ENCODE measurements at places on chromosomes 2 and 18. TPM values are rescaled to one million over a fixed set of nuclear protein-coding genes. Genes with fewer than 3 reads are reported as not detected.

GRCh38 chr18:8707556-8708300 is 2.4 kb downstream of the MTCL1 start:
- no peak for DNase-seq

DNA sequence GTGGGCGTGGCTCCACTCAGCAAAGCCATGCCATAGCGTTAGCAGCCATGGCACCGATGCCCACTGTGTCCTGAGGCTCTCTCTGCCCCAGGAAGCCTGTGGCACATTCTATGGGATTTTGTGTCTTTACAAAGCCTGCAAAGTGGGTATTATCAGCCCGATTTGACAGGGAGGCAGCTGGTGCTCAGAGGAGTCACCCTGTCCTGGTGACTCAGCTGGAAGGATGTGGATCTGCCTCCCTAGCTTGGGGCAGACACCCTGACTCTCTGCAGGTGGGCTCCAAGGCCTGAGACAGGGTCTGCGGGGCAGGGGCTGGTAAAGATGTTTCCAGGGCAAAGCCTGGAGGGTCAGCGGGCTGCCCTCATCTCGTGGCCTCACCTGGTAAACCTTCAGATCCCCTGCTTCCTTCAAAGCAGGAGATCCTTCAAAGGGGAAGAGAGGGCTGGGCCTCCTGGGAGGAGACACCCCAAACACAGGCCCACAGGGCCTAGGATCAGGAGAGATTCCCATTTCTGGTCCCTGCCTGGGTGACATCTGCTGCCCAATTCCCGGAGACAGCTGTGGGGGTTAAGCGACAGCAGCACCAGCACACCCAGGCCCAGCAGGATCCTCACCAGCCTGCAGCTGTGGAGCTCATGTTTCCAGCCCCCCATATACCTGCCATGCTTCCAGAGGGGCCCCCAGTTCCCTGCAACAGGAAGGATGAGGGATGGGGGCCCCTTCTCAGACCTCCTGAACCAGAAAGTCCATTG is 3.0 kb upstream of the ASB1 start:
- no peak for DNase-seq

- DNase-seq = no peak
Measured at GRCh38 chr2:65026704-65027464, 29.3 kb upstream of the CEP68 start.

- DNase-seq = no peak
Measured at GRCh38 chr2:203394519-203395227, 66.5 kb downstream of the ABI2 start.

DNA sequence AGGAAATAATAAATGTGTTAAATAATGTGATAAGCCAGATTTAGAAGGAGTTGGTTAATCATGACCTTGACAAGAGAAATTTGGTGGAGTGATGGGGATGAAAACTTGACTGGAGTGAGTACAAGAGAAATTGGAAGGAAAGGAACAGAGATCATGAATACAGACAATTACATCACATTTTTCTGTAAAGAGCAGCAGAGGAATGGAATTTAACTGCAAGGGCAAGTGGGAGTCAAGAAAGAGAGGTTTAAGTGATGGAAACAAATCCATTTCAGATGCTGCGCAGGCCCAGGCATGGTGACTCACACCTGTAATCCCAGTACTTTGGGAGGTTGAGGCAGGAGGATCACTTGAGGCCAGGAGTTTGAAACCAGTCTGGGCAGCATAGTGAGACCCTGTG is 46.7 kb downstream of the ICA1L start:
- DNase-seq = no peak

GRCh38 chr2:14907014-14907612 is 274.6 kb downstream of the LRATD1 start:
- no peak for DNase-seq

GRCh38 chr2:29920631-29921559 is 491 bp downstream of the ALK start:
- no peak for DNase-seq

DNA sequence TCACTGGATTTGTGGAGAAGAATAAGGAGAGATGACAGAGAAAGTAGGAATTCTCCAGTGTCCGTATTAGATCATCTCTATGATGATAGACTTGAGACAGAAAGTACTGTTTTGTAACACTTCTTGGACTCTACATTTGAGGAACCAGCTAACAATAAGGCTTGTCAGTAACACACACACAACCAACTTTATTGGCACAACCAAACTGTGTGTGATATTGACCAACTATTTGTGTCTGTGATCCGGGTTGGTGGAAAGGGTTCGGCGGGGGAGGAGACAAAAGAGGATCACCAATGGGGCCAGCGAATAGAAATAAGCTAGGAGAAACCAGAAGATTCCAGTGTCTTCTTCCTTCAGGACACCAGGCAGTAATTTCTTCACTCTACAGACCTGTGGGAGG is 79.8 kb downstream of the MARCHF4 start:
- no peak for DNase-seq

GRCh38 chr18:12599543-12599942 is 58.4 kb downstream of the SPIRE1 start:
- DNase-seq = no peak

DNA sequence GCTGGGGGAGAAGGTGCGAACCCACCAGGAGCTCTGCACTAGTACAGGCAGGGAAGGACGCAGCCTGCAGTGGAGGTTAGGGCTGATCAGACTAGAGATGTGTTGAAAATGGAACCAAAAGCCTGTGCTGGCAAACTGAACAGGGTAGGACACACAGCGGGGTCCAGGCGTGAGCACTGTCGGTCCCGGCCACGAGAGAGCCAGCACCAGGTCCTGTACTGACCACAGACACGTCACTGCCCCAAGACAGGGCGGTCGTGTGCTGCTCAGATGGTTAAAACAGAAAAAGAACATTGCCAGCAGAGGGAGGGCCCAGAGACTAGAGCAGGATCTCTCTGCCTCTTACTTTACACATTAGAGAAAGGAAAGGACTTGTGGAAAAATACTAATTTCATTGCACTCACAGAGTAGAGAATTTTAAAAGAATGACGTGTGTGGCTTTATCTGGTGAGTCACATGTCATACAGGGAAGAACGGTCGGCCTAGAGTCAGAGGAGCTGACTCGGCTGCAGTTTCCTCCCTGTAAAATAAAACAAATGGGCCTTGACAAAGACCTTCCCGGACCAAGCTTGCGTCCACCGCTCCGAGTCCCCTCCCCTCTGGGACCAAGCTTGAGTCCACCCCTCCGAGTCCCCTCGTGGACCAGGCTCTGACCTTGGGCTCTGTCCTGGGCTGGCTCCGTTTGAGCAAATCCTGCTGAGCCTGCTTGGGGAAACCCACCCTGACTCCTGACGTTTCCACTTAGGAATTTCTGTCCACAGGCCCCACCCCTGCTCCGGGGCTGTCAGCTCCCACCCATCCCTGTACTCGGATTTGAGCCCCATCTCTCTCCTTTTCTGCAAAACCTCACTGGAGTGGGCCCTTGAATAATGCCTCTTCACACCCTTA is 16.7 kb upstream of the ADI1 start:
- peak; percentile 82 for DNase-seq

DNA sequence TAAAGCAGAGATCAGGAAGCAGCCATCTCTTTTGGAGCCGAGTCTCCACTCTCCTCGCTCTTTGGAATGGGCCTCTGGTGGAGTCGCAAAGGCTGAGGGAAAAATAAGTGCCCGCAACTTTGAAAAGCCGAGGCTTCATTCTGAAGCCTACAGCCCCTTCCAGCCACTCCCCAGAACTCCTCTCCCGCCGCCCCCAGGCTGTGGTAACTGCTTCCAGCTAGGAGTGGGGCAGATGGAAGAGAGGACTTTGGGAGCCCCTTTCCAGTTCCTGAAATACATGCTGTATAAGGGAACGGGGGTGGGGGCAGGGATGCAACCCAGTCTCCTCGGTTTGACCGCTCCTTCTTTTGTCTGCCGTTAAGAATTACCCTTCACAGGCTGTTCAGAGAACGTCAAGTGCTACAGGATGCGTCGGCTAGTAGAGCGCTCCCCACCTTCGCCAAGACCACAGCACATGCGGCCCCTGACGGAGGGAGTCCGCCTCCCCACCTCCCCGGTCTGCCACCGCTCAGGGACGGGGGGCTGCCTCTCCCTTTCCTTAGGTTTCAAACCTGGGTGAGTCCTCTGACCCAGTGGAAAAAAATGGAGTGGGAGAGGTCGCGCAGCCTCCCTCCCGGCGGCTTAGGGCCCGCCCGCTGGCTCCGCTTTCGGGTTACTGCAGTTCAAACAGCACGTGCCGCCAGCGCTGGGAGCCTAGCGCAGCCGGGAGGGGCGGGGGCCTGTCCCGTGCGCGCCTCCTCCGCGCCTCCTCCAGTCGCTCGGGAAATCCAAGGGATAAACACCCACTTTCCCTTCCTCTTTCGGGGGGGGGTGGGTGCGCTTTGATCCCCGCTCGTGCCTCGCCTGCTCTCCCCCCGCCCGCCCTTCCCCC is 4.9 kb downstream of the CYP26B1 start:
- DNase-seq = peak; percentile 83

GRCh38 chr18:28161608-28162599 is 15.0 kb downstream of the CDH2 start:
- no peak for DNase-seq

DNA sequence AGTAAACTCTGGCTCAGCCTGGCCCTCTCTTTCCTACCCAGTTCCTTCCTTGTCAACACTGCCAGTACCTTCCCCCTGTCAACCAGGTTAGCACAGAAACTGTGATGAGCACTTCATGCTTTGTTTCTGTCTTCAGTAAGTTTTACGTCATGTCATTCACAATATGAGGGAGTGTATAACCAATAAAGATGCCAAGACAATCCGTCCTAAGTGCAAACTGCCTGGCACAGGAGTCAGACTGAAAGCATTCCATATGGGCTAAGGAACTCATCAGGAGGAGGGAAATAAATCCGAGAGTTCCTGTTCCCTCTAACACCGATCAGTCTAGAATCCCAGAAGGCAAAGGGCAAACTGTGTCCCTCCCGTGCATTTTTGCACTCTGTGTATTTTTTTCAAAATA is 507.2 kb downstream of the CMPK2 start:
- no peak for DNase-seq

DNA sequence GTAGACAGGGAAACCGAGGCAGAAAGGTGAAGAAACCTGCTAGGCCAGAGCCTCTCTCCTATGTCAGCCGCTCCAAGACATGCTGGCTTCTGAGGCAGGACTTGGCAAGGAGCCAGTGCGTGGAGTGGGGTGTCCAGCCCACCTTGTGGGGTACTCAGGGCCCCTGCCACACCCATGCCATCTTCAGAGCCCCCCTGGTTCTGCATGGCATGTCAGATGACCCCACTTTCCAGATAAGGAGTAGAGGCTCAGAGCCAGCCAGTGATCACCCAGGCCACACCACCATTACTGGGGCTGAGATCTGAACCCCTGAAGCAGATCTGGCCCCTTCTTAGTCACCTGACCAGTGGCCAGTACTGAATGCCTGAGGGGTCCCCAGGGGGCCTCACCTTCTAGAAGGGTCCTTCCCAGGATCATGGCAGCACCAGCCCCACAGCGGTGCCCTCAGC is 14.7 kb downstream of the CROCC2 start:
- DNase-seq = peak; percentile 71

- no peak for DNase-seq
Measured at GRCh38 chr2:54755641-54756326, 32.3 kb downstream of the EML6 start.

- DNase-seq = no peak
Measured at GRCh38 chr2:196066291-196067087, 2.1 kb downstream of the DNAH7 start.

- DNase-seq = no peak
Measured at GRCh38 chr2:54677476-54678265, 45.8 kb upstream of the EML6 start.

DNA sequence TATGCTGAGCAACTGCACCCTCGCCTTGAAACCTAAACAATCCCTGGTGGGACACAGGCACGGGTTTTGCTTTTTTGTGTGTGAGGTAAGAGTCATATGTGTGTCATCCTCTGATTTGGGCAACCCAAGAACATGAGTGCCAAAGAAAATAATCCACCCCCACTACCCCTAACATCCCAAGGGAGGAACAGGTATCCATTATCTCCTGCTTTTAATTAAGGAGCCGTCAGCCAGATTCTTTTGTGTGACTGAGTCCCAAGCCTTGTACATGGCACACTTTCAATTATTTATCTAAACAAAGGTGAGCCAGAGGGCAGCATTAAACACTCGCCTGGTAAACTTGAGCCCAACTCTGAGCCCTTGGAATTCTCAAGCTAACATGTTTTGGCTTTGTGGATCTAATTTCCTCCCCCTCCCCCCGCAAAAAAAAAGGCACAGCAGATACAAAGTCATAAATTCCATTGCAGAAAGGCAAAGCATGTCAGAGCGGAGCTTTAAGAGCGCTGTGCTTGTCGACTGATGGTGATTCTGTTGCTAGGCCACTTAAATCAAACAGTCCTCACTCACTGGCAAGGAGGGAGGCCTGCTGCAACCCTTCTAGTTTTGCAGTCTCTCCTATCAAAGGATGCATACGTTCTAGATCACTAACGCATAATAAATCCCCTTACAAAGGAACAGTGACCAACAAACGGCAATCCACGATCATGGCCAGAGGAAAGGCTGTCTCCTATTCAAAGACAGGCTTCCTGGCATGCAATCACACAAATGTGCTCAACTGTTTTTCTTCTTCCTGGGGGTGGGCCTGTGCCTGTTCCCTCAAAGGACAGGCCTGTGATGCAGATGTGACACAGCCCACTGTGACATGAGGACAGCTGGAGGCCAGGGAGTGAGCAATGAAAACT is 143.5 kb upstream of the LMAN1 start:
- DNase-seq = no peak

DNA sequence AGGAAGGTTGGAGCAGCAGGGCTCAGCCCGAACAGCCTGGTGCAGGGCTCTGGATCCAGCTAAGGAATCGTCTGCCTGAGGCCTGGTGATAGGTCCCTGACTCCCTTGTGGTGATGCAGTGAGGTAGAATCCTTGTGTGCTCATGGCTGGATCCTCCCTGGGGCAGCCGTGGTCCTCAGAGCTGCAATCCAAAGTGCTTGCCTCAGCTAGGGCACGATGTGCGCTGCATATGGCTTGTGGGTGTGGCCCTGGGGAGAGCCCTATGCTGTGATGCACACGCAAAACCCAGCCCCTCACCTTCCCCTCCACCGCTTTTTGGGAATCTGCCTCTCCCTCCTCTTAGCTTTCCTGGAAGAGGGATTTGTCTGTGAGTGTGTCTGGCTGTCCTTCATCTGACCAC is 142.2 kb downstream of the DYSF start:
- no peak for DNase-seq

FAM124B gene
- 1.9 TPM for total RNA-seq

FAM228A gene
- 0.35 TPM for total RNA-seq

L3MBTL4 gene
- total RNA-seq = 0.70 TPM

CASP8 gene
- 4.5 TPM for total RNA-seq

TLX2 gene
- not detected for total RNA-seq

ALKAL2 gene
- total RNA-seq = 2.7 TPM

OTOF gene
- total RNA-seq = not detected

DLX2 gene
- total RNA-seq = not detected

EGR4 gene
- total RNA-seq = not detected

RND3 gene
- 46.9 TPM for total RNA-seq
